AG20443 (cell line): ENCODE measurements at places on chromosomes 16 and 17.
A peak's percentile ranks its signal among the peaks of the same experiment; 100 is the strongest.

- no peak for DNase-seq
These were observed 1.1 kb downstream of the IFT20 start for GRCh38 chr17:28334171-28334570.

DNA sequence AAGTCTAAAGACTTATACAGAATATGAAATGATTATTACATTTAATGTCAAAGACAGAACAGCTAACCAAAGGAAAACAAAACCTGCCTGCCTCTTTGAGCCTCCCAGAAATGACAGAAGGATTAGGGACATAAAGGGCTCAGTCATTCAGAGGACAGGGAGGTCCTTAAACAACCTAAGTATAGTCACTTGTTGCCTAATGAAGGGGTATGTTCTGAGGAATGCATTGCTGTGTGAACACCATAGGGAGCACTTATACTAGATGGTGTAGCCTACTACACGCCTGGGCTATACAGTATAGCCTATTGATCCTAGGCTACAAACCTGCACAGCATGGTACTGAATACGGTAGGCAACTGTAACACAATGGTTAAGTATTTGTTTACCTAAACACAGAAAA, 106.4 kb downstream of the PARN start:
- DNase-seq = no peak

DNA sequence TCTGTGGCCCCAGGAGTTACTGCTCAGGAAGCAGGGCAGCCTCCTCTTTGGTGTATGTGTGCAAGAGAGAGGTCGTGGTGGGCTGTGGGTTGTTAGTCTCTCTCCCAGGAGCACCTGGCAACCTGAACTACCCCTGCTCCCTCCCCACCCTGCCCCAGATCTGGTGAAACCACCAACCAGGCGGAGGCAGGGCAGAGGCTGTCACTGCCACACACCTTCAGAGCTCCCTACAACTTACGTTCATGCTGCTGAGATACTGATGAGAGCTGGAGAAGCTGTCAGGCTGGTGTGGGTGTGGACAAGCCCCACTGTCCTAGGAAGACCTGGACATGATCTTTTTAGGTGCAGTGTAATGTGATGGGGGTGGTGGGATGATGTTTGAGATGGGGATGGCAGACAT, 24.3 kb downstream of the GOSR2 start:
- no peak for DNase-seq

DNA sequence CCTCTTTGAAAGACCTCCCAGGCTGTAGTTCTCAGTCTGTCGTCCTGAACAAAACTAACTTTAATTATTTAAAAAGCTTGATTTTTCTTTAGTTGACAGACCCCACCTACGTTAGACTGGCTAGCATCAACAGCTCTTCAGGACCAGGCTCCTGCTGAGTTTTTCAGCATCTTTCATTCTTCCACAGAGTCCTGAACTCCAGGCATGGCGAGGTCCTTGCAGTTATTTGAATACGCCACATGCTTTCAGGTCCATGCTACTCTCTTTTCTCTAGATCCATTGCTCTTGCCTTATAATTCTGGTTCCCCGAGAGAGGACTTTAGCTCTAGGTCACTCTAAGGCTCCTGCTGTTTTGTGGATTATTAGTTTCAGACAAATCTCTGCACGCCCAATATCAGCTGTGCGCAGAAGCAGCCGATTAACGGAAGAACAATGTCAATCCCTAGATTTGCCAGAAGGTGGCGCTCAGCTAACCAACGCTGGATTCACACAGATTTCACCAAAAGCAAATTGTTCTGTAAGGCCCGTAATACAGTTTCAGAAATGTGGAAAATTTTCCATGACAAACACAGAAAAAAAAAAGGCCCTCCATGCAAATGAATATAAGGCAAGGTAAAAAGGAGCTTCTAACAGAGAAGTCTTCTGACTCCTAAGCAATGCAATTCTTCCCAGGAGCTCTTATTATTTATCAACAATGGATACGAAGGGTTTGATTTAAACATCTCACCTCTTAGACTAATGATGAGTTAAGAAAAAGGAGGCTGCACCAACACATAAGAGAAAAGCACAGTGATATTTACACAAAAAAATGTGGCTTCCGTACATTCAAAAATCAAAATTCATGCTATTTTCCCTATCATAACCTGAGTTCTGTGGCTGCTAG, 33.5 kb upstream of the BCO1 start:
- peak; percentile 76 for DNase-seq

DNA sequence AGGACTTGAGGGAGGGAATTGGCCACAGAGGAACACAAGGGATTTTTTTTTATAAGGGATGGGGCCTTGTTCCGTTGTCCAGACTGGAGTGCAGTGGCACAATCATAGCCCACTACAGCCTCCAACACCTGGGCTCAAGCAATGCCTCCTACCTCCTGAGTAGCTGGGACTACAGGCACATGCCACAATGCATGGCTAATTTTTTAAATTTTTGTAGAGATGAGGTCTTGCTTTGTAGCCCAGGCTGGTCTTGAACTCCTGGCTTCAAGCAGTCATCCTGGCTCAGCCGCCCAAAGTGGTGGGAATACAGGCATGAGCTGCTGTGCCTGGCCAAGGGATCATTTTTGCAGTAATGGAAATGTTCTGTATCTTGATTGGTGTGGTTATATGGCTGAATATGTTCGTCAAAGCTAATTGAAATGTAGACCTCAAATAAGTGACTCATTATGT, 56.9 kb downstream of the VMP1 start:
- DNase-seq = no peak

DNA sequence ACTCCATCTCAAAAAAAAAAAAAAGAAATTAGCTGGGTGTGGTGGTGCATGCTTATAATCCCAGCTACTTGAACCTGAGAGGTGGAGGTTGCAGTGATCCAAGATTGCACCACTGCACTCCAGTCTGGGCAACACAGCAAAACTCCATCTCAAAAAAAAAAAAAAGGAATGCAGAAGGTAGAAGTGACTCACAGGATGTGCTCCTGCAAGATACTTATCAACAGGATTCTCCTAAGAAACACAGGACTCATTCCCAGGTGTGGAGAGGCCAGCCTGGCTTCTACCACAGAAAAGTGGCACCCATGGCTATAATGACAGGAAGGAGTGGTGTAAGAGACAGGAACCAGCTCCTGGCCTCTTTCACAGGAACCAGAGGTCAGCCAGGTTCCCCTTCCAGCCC, 13.8 kb downstream of the ELMO3 start:
- no peak for DNase-seq

DNA sequence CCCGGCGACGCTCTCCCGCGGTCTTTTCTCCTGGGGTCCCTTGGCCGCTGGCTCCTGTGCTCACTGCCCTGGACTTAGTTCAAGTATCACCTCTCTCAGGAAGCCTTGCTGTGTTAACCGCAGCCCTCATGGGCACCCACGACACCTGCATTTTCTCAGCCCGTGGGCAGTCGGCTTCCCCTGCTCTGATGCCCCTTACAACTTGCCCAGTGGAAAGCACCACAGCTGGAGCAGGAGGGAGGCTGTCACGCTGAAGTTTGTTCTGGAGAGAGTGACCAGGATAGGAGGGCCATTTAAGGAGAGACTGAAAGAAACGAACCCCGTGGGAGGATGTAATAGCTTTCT, 395 bp downstream of the STXBP4 start:
- DNase-seq = peak; percentile 50

DNA sequence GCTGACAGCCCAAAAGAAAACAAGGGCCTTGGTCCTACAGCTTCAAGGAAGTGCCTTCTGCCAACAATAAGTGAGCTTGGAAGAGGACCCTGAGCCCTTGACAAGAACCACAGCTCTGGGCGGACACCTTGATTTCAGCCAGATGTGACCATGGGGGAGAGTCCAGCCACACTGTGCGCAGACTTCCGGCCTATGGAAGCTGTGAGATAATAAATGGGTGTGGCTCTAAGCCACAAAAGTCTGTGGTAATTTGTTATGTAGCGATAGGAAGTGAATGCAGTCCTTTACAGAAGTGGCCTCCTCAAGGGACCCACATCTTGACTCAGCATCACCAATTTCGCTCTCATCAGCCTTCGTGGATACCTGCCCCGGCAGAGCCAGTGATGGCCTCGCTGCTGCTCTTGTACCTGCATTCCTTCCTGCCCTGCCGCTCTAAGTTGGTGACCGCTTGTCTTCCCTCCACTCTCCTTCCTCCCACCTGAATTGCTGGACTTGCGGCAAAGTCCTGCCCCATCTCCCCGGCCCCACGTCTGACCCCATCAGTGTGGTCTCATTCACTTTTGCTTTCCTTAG, 29.3 kb downstream of the PRSS54 start:
- no peak for DNase-seq

GRCh38 chr17:80742581-80743180, 198.0 kb downstream of the RPTOR start:
- DNase-seq = no peak

- no peak for DNase-seq
These were observed 20.8 kb upstream of the NXPH3 start for GRCh38 chr17:49554694-49555494.

DNA sequence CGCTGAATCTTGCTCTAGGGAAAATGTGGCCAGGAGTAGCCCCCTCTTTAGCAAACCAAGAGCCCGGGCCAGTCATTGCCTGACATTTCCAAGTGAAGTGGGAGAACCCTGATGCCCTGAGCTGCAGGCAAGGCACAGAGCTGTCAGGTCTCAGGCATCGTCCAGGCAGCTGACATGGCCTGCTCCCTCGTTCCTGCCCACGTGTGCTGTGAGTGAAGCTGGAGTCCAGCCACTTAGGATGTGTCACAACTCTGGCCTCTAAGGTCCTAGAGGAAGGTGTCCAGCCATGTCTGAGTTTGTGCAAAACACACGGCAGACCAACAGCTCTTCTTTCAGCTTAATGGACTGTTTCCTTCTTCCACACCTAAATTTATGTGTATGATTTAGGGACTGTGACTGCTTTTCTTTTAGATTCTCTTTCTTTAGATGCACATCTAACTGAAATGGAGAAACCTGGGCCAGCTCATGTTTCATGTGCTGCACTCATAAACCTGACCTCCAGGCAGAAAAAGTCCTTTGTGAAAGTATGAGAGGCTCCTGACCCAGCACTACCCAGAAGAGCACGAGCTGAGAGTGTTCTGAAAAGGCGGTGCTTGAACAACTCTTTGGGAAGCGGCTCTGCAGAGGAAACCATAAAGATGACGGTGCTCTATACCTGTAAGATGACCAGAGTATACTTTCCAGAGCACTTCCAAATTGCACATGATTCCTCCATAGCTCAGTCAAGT, 14.8 kb upstream of the LIMD2 start:
- DNase-seq = no peak

DNA sequence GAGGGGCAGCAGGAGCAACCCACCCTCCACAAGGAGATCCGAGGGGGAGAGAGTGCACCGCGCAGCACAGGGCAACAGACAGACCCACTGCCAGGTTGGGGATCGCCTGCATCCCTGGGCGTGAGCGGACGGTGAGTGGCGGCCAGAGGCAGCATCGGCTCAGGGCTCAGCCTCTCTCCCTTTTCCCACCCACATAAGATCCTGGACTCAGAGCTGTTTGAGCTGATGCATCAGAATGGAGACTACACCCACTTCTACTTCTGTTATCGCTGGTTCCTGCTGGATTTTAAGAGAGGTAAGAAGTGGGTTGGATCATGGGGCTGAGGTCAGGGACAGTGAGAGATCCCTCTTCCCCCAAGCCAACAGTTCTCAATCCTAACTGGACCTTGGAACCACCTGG, 23.2 kb downstream of the MNT start:
- DNase-seq = no peak

DNA sequence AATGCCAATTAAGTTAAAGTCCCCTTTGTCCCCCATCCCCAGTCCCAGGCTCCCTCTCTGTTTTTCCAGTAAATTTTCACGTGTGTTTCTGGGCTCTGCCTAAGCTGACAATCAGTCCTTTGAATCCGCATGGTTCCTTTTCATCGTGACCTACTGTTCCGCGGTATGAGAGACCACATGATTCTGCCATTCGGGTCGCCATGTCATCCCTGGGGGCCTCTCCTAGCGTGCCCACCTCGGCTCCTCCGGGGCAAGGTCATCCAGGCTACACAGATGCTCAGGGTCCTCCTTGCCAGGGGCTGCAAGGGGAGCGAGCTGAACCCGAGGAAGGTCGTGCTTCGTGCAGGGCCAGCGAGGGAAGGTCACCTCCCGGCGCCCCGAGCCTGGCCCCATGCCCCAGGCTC, 157.6 kb downstream of the RAB11FIP4 start:
- peak; percentile 45 for DNase-seq

DNA sequence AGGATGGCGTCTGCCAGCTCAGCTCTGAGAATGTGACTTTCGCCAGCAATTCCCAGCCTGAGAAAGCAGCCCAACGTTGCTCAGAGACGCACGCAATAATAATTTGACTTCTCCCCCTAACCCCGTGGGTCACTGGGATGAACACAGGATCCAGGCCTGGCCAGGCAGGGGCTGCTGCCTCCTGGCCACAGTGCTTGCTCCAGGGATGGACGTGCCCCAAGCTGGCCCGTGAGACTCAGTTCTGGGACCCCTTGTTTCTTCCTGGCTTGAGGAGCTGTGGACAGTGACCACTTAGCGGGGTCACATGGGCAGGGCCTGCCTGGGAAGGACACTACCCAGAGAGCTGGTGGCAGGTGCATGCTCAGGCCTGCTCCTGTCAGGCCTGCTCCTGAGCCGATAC, 13.5 kb upstream of the DPEP1 start:
- DNase-seq = no peak

DNA sequence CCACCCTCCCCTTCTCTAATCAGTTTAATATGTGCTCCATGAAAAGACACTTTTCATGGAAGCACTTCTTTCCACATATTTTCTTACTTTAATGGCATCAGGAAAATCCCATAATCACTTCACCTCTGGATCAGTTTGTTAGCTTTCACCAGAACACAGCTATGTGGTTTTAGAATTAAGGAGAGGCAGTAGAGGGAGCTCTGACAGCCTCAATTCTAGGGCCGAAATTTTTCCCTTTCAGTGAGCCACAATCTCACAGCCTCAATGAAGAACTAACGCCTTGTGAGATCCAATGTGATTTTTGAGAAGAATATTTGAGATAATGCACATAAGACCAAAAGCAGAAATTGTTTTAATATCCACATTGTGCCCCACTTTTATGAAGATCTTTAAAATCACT, 1494.0 kb upstream of the CDH8 start:
- DNase-seq = no peak
